Lower lobe of right lung (tissue), 2 donors: ENCODE measurements at places on chromosomes 5 and 9. TPM values are rescaled to one million over a fixed set of nuclear protein-coding genes. Genes with fewer than 3 reads are reported as not detected.

- H3K27me3 ChIP-seq: no peaks in the 10 kb centered on the region
- no peak overlapping the region for H3K4me3 ChIP-seq
- H3K27ac ChIP-seq: no peak overlapping the region
- H3K4me1 ChIP-seq: no peaks in the 10 kb centered on the region
- no peaks in the 10 kb centered on the region for H3K36me3 ChIP-seq
- DNase-seq: no peak
Measured at GRCh38 chr5:9166202-9167112, 379.4 kb downstream of the SEMA5A start.

GRCh38 chr9:121135642-121136041 is 60.9 kb downstream of the CNTRL start:
- no peak for DNase-seq
- no peak overlapping the region for H3K27ac ChIP-seq
- H3K36me3 ChIP-seq: peaks cover 61% of the 10 kb centered on the region
- H3K4me1 ChIP-seq: peaks cover 7% of the 10 kb centered on the region

DNA sequence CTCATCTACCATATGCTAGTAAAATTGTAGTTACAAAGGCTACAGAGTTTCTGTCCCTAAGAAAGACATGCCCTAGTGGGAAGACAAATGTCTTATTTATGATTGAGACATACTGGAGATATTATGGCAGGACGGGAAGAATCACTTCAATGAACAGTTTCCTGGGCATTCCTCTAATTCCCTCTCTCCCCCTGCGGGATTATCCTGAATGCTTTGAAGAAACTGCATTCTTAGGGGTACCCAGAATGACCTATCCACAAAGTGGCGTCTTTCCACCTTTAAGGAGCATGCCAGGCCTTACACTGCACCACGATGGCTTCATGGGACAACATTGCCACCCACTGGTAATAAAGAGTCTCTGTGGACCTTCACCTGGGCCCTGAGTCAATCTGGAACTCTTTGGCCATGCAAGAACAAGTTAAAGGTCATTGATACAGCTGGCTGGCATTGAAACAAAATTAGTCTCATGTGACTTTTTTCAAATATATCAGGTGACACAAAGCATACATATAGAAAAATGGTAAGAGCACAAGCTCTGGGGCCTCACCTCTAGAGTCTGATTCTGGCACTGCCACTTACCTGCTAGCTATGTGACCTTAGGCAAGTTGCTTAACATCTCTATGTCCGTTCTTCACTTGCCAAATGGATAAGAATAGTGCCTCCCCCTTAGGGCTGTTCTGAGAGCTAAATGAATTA is 32.0 kb downstream of the ANKRD55 start:
- no peaks in the 10 kb centered on the region for H3K36me3 ChIP-seq
- H3K27me3 ChIP-seq: no peaks in the 10 kb centered on the region
- peak; percentile 53 for DNase-seq
- H3K4me3 ChIP-seq: no peak overlapping the region

Gene PCDHGB3
- total RNA-seq: 2.2 TPM

DNA sequence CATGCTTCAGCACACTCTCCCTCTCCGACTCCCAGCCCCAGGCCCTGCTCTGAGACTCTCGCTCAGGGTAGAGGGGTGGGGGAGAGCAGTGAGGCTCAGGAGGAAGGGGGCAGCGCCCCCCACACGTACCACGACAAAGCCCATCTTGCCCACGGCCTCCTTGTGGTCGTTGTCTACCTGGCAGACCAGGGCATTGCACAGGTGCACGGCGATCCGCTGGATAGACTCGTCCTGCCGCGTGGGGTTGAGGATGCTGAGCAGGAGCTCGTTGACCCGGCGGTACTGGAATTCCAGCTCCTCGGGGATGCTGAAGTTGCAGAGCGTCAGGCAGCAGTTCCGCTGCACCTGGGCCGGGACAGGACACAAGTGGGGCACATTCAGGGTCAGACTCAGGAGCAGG is 18.5 kb upstream of the ZDHHC12 start:
- no peak for DNase-seq
- no peak overlapping the region for H3K27ac ChIP-seq
- peaks cover 53% of the 10 kb centered on the region for H3K36me3 ChIP-seq
- H3K27me3 ChIP-seq: no peaks in the 10 kb centered on the region
- no peaks in the 10 kb centered on the region for H3K4me1 ChIP-seq
- H3K4me3 ChIP-seq: no peak overlapping the region

- no peaks in the 10 kb centered on the region for H3K36me3 ChIP-seq
- peaks cover 4% of the 10 kb centered on the region for H3K4me1 ChIP-seq
- H3K27ac ChIP-seq: no peak overlapping the region
- H3K4me3 ChIP-seq: no peak overlapping the region
- no peak for DNase-seq
Measured at GRCh38 chr5:154487541-154487940, 9.5 kb upstream of the HAND1 start.
